ENCODE measurements at places on chromosomes 12 and 14.

GRCh38 chr14:29062466-29062865 is 295.9 kb downstream of the FOXG1 start:
- no peak for DNase-seq

- DNase-seq, result no peak
Measured at GRCh38 chr12:62130834-62131552, 129.2 kb upstream of the USP15 start.

DNA sequence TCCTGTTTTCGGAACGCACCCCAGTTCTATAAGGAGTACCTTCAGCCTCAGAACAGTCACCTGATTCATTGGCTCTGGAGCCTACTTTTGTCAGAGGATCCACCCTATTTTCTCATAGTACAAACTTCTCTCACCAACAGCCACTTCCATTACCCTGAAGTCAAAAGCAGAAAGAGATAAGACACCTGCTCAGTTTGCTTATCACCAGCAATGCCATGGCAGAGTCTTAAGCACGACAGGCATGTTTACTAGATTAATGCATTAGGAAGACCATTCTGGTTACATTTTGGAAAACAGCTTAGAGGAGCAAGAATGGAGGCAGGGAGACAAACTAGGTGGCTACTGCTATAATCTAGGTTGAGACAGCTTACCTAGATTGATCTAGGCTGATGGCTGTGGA is 67.7 kb downstream of the GXYLT1 start:
- DNase-seq, result no peak

DNA sequence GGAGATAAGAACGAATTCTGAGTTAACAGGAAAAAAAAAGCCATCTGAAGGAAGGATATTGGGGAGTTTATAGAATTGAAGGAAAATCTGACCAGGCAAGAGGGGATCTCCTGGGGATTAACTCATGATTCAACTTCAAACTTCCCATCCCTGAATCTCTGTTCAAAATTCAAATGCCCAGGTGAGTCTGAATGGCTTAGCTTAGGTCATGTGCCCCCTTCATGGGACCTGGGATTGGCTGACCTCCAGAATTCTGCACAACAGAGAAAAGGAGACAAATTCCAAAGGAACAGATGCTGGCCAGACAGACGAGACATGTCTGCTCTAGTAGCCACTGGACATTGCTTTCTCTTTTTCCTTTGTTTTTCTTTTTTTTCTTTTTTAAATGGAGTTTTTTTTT is 26.2 kb upstream of the TMED10 start:
- DNase-seq, result no peak

- no peak for DNase-seq
Measured at GRCh38 chr12:48106681-48107613, 1.1 kb upstream of the SENP1 start.

DNA sequence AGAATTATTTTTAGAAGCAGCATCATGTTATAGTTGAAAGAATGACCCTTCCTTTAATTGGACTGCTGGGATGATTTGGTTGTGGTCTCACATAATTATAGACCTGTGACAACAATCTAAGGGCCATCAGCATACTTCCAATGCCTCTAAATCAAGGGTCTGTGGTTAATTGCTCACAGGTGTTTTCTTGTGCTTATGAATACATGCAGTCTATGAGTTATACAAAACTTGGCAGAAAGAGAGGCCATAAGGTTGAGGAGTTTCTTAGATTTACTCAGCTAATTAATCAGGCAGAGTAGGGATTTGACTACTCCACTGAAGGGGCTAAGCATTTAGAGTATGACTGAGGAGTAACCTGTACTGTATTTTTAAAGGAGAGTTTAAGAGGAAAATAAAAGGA is 37.0 kb upstream of the FRMD6 start:
- no peak for DNase-seq

- no peak for DNase-seq
Measured at GRCh38 chr12:88266806-88267360, 124.8 kb downstream of the TMTC3 start.

DNA sequence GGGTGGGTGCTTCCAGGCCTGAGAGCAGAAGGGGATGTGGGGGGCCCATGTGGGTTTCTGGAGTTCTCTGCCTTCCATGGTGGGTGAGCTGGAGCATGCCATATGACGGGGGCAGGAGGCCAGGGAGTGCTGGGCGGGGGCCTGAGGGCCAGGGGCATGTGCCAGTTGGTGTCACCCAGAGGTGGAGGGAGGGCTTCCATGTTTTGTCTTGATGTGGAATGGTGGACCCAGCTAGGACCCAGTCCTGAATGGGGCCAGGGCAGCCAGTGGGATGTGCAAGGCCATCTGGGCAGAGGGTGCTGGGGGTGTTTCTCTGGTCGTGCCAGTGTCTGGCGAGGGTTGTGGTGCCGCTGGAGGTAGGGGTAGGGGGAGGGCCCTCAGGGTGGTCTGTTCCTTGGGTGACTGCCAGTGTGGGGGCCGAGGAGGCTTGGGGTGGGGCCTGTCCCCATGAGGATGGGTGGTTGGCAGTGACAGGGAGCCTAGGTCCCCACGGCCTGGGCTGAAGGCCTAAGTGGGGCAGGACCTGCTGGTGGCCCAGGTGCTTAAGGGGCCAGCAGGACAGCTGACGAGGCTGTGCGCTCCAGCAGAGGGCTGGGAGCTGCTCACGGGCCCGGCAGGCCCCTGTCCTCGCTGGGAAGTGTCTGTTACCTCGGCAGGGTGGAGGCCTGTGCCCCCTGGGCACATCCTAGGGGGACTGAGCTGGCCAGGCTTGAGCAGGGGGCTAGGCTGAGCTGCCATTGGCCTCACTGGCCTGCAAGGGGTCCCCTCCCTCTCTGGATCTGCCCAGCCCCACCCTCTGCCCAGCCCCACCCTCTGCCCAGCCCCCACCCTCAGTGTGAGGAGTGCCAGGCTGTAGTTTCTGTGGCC is 26.8 kb downstream of the CEP170B start:
- DNase-seq, result no peak

GRCh38 chr12:3326850-3327780 is 163.9 kb upstream of the PRMT8 start:
- DNase-seq, result no peak

DNA sequence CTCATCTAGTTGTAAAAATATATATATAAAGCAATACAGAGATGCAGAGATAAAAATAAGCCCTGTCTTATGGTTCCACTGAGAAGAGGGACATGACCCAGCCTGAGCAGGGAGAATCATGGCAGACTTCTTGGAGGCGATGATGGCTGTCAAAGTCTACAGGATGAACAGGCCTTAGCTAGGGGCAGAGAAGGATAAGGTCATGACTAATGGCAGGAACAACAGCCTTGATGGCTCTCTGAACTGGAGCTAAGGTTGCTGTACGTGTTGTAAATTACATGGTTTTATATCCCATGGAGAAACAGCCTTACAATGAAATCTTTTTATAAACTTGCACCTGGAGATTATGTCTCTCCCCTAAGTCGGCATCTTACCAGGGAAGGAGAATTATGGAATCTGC is 32.4 kb downstream of the FOXN3 start:
- no peak for DNase-seq

DNA sequence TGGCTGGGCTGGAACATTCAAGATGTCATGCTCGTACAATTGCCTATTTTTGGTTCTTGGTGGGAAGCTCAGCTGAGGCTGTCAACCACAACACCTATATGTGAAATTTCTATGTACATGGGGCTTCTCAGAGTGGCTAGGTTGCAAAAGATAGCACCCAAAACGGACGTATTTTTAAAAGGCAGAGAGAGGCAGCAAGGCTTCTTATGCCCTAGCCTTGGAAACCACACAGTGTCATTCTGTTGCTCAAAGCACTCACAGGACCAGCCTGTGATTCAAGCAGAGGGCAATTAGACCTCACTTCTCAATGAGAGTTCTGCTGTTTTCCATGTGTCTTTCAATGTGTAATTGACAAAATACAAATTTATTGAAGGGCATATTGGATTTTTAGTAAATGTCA is 134.0 kb downstream of the GXYLT1 start:
- no peak for DNase-seq

DNA sequence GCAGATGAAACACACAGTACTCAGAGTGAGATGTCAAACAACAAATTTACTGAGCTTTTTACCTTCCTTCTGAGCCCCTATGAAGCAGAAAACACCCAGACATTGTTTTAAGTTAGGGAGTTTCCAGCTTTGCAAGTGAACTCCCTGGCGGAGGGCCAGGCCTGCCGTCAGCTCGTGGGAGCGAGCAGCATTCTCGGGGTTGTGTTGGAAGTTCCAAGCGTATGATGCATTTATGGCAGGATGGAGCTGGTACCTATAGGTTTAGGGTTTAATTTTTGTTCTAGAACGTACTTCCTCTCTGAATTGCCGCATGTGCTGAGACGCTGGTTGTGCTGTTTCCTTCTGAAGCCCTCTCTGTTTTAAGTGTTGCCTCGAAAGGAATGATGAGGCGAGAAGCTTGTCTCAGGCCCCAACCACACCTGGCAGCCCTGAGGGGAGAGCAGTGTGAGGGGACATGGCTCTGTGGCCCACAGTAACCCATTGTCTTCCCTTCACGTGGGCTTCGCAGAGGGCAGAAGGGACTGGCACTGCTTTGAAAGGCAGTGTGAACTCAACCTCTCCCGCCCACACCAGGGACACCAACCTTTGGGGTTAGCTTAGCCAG is 76.6 kb downstream of the SSPN start:
- DNase-seq, result no peak

DNA sequence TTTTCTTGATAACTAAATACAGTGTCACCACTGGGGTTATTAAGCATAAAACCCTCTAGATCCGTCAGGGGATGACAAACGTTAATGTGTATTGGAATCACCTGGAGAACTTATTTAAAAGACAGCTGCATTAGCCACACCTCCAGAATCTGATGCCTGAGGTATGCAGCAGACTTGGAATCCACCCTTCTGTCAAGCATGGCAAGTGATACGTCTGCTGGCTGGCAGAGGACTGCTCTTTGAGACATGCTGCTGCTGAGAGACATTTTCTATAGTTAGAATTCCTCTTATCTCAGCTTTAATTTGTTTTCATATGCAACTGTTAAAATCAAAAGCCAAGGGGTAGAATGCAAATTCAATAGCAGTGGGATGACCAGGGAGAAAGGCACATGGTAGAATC is 496.3 kb downstream of the NELL2 start:
- DNase-seq, result no peak

DNA sequence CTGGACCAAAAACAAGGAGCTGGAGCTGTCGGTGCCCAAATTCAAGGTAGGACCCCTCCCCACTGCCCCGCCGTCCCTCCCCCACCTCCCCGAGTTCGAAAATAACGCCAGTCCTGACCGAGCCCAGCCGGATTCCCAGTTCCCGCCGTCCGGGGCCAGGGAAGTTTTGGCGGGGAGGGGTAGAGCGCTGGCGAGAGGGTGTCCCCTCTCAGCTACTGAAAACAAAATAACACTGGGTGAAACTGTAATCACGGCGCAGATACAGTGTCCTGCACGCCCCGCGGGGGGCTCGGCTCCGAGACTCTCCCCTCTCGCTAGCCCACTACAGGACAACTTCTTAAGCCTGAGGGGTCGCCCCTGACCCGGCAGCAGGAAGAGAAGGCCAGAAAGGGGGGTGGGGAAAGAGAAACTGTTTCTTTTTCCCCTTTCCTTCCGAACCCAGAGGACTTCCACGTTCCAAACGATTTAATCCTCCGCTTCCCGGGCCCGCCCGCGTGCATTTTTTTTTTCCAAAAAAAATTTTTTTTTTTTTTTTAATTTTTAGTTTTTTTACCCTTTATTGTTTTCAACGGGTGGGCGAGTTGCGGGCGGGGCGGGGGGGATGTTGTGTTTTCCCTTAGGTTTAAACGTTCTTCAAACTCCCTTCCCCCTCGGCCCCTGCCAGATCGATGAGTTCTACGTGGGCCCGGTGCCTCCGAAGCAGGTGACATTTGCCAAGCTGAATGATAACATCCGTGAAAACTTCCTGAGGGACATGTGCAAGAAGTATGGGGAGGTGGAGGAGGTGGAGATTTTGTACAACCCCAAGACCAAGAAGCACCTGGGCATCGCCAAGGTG is 1.6 kb downstream of the SETD1B start:
- DNase-seq, result no peak

- no peak for DNase-seq
Measured at GRCh38 chr14:92690171-92691011, 58.0 kb downstream of the LGMN start.

- DNase-seq, result no peak
Measured at GRCh38 chr14:93064411-93065271, 51.1 kb downstream of the ITPK1 start.

DNA sequence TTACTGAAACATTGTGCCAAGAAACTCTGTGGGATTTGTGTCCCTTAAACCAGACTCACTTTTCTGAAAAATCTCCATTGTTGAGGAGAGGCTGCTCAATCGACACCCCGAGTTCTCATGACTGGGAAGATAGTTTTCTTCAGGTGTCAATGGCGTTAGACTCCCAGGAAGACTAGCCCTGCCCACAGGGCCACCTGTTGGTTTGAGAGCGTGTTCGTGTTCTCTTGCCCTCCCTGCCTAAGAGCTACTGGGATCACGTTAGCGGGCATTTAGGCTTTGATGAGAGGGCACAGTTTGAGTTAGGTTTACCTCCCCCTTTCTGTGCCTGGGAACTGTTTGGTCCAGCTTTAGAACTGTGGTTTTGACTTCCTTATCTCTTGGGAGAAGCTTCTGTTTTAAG is 10.7 kb upstream of the UNC119B start:
- no peak for DNase-seq

GRCh38 chr14:64610049-64610746 is 60.4 kb downstream of the PPP1R36 start:
- no peak for DNase-seq

DNA sequence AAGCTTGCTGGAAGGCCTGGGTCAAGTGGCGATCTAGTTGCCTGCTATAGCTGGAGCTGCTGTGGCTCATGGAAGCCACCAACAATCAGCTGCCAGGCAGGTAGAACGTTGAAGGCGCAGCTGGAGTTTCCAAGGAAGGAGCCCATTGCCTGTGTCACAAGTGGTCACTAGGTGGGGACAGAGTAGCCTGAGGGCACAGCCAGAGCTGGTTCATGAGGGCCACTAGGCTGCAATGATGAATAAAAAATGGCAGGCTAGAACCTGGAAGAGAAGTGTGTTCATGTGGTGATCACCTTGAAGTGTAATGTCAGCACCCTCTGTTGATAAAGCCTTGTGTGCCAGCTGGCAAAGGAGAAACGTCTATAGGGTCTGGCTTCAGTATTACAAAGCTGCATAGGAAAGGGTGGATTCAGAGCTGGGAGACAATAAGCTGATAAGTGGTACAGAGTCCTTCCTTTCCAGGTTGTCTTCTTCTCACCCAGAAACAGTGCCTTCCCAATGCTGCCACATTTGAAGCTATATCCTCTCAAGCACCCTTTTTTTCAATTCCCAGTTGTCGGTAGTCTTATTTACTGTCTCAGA is 165.8 kb downstream of the EMP1 start:
- peak; percentile 4 for DNase-seq

All from activated T-cell treated with anti-CD3 and anti-CD28 coated beads for 4 hours (primary cell).